ENCODE measurements at places on chromosomes 2 and 18.

DNA sequence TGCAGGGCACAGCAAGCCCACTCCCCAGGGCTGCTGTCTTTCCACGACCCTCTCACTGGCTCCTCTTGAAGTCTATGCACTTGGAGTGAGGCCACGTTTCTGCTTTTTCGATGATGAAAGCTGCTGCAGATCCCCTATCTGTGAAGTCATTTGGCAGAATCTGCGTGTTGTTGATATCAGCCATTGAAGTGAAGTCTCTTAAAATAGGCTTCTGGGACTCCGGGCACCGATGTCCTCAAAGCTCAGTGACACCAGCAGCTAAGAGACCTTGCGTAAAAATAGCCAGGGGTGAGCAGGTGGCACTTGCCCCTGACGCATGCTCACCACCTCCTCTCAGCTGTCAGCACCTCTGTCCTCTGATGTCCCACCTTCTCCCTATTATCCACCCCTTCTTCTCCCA is 89.4 kb upstream of the FHL2 start:
- DNase-seq, result no peak

DNA sequence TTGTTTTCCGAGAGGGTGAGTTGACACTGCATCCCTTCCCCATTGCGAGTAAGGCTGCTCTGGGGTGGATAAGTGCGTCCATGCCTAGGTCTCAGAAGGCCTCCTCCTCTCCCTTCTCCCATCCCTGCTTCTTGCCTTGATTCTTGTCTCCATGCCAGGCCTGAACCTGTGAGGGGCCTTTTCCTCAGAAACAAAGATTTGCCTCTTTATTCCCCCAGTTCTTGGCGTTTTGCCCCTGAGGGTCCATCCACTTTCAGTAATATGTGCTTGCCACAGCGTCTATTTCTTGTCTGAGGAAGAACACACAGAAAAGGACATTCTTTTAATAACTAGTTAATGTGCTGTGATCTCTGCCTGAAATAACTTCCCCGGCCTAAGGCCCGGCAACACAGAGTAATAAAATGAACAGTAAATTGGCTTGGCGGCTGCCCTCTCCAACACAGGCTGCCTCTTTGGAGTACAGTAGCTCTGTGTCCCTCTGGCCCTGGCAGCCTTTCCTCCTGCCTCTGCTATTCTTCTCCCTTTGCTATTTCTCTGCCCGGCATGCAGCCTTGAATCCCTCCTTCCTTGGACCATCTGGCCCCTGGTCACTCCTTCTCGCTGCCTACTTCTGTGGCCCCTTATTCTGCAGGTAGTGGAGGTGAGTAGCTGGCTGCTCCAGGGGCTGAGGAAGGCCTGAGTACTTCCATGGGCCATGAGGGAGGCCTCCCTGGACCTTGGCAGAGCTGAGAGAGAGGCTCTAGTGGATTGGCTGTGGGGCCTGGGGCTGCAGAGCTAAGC is 4.4 kb downstream of the EHD3 start:
- no peak for DNase-seq

DNA sequence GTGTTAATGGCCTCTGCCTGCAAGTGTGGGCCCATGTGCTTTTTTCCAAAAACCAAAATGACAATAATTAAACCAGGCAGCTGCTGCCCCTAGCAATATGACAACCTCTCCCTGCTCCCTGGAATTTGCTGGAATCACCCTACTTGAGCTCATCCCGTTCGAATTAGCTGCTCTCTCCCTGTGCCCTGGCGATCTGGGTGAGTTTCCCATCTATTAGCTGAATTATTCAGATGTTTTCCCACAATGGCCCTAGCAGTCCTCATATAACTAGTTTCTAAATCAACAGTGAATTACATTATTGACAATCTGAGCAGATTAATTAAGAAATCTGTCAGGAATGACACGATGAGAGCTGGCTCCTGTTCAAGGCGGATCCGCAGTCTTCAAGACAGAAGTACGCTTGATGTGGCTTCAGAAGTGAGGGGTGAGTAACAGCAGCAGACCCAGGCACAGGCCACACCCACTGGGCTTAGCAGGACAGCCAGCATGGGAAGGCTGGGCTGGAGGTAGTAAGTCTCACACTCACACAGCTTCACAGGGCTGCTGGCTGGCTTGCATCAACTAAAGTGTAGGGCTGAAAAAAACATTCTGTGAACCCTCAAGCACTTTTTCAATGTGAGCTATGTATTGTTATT is 366.2 kb upstream of the ID2 start:
- no peak for DNase-seq

- DNase-seq, result no peak
Measured at GRCh38 chr2:27501042-27501441, 4.4 kb downstream of the GCKR start.

DNA sequence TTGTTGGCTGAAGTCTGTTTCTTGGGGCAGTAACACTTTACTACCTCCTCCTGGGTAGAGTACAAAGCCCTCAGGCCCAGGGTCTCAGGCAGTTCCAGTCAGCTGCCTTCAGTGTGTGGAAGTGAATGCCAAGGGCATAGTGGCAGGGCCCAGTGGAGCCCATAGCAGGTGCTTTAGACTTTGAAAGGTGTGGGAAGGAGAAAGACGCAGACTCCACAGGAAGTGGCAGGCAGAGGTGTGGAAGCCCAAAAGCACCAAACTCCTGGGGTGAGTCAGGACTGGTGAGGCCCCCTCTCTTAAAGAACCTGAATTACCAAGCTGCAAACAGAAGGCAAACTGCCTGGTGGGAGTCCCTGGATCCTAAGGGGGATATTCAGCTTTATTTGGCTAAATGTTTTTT is 45.3 kb downstream of the ADAM23 start:
- DNase-seq, result no peak

GRCh38 chr2:112150447-112150846 is 12.3 kb downstream of the FBLN7 start:
- DNase-seq, result no peak

GRCh38 chr2:58612973-58613372 is 371.8 kb upstream of the FANCL start:
- no peak for DNase-seq

DNA sequence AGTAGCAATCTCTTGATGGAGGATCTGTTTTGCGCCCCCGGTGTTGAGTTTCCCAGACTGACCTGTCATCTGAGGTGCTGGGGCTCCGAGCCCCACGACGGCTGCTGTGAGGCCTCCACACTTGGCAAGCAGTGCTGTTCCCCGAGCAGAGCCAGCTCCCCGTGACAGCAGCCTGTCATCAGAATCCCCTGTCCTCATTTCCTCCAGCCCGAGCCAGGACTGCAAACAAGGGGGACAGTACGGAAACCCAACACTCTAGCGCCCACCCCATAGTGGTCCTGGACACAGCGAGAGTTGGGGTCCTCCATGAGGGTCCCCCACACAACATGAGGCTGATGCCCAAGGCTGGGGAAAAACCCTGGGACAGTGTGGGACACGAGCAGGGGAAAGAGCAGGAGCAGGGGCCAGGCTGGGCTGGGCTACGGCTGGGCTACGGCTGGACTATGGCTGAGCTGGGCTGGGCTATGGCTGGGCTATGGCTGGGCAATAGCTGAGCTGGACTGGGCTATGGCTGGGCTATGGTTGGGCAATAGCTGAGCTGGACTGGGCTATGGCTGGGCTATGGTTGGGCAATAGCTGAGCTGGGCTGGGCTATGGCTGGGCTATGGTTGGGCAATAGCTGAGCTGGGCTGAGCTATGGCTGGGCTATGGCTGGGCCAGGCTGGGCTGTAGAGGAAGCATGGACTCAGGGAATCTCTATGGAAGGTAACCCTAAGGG is 1.5 kb upstream of the KLHL30 start:
- DNase-seq, result no peak

GRCh38 chr2:229873123-229873581 is 48.7 kb downstream of the TRIP12 start:
- DNase-seq, result no peak

- no peak for DNase-seq
Measured at GRCh38 chr18:11561293-11561692, 48.1 kb upstream of the SLC35G4 start.

- DNase-seq, result no peak
Measured at GRCh38 chr2:37634914-37635503, 36.4 kb downstream of the CDC42EP3 start.

DNA sequence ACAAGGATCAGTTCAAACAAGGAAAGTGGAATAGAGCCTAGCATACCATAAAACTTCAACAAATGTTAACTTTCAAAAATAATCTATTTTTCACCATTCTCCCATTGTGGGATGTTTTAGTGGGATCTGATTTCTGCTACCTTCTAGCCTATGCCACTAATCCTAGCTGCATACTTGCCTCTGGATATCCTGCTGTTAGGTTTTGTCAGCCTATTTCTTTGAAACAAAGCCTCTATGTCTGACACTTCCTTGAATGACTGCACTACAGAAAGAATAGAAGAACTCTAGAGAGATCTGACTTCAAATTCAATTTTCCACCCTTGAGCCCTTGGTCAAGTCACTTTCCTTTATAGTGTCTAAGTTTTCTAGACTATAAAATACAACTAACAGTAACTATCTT is 291.5 kb downstream of the PTH2R start:
- no peak for DNase-seq

DNA sequence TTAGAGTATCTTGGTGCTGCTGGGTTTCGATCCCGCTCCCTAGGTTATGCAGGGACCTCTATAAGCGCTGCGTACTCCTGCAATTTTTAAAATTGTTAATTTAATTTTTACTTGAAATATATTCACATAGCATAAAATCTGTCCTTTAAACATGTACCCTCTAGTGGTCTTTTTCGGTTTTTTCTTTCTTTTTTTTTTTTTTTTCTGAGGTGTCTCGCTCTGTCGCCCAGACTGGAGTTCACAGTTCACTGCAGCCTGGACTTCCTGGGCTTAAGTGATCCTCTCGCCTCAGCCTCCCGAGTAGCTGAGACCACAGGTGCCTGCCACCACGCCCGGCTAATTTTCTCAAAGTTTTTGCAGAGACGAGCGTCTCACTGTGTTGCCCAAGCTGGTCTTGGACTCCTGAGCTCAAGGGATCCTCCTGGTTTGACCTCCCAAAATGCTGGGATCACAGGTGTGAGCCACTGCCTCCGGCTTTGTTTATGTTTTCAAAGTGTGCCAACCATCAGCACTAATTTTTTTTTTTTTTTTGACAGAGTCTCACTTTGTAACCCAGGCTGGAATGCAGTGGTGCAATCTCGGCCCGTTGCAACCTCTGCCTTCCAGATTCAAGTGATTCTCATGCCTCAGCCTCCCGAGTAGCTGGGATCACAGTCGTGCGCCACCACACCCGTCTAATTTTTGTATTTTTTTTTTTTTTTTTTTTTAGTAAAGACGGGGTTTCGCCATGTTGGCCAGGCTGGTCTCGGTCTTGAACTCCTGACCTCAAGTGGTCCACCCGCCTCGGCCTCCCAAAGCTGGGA is 585 bp upstream of the MOB1A start:
- no peak for DNase-seq

GRCh38 chr18:5475267-5475666 is 68.5 kb downstream of the EPB41L3 start:
- DNase-seq, result no peak

DNA sequence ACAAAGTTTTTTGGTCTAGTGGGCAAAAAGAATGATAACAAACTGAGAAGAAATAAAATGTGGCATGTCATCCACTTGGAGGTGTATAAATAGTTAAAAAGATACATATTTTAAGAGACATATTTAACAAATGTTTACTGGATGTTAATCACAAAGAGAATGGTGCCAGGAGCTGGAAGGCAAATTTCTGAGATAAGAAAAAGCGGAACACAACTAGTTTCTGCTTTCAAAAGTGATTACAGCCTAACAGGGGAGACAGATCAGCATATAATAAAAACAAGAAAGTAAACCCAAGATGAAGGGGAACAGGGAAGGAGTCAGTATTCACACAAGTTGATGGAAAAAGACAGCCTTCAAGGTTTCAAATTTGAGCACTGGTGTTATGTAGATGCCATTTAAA is 91.3 kb downstream of the OLA1 start:
- DNase-seq, result no peak

- DNase-seq, result no peak
Measured at GRCh38 chr2:152284398-152284797, 50.6 kb upstream of the FMNL2 start.

- no peak for DNase-seq
Measured at GRCh38 chr2:108980076-108980475, 8.9 kb downstream of the EDAR start.

DNA sequence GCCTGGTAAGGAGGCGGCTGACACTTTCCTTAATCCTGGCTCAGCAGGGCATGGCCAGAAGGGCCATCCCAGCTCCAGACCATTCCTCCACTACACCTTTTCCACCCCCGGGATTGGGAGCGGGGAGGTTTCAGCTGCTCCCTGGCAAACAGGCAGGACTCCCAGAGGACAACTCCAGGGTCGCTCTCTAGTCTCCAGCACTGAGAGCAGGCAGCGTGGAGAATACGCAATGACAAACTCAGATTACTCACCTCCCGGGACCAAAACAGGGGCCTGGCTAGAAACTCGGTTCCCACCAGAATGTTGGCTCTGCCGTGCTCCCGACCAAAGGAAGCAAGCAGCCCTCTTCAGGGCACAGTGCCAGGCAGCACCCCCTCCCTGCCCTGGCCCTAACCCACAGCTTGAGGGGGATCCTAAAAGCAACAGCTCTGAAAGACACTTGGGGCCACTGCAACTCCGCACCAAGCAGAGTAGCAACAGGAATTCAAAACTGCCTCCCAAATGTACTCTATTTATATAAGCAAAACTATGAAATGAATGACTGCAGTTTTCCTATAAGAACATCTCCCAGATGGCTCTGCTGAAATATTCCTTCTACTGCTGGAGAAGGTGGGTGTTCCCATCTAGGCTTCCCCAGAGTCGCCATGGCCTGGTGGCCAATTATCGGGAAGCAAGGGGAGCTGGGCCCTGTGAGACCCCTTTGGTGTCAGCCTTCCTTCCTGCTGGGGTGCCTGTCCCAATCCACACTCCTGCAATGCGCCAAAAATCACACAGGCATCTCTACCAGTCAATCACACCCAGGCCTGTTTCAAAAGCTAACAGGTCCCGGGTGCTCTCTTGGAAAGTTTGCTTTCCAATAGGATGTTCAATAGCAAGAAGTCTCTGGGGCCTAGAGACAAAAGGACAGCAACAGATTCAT is 61.2 kb upstream of the POMC start:
- no peak for DNase-seq

- DNase-seq, result no peak
Measured at GRCh38 chr2:136207030-136207623, 89.2 kb upstream of the CXCR4 start.

DNA sequence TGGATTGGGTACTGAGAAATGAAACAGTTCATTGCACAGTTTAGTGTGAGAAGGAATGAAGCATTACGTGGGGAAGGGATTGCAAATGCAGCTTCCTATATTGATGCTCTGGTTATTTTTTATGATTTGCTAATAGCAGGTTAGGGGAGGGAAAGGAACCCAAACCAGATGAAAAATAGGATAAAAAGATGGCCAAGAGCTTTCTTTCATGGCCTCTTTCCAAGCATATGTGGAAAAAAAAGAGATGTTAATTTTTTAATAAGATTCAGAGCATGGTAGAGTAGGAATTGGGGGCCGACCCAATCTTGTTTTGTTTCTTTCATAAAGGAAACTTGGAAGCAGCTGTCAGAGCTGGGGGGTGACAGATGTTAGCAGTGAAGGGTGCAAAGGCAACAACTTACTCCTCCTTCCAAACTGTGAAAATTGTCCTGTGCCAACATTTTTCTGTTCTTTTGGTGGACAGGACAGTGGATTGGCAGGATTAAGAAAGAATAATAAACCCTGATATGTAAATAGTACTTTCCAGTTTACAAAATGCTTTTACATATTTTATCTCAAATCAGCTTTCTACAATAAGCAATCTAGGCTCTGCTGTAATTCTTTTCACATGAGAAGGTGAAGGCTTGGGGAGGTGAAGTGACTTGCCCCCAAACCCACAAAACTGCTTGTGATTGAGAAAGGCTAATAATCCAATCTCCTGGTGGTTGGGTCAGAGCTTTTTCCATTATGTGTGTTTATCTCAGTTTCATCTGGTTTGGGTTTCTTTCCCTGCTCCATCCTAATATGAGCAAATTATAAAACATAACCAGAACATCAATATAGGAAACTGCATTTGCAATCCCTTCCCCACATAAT is 270.1 kb downstream of the ETAA1 start:
- DNase-seq, result no peak

All from T-cell (primary cell).